Fibroblast of skin of scalp (primary cell): ENCODE measurements at places on chromosomes 2 and 18.

- peak; percentile 34 for DNase-seq
Observed at GRCh38 chr2:63819765-63820717, 21.7 kb upstream of the UGP2 start.

GRCh38 chr2:128536925-128537620 is 218.4 kb upstream of the HS6ST1 start:
- DNase-seq, result peak; percentile 96

- no peak for DNase-seq
Observed at GRCh38 chr2:128154225-128154624, 63.2 kb downstream of the UGGT1 start.

- DNase-seq, result no peak
Observed at GRCh38 chr2:45418532-45418931, 192.5 kb downstream of the SRBD1 start.

DNA sequence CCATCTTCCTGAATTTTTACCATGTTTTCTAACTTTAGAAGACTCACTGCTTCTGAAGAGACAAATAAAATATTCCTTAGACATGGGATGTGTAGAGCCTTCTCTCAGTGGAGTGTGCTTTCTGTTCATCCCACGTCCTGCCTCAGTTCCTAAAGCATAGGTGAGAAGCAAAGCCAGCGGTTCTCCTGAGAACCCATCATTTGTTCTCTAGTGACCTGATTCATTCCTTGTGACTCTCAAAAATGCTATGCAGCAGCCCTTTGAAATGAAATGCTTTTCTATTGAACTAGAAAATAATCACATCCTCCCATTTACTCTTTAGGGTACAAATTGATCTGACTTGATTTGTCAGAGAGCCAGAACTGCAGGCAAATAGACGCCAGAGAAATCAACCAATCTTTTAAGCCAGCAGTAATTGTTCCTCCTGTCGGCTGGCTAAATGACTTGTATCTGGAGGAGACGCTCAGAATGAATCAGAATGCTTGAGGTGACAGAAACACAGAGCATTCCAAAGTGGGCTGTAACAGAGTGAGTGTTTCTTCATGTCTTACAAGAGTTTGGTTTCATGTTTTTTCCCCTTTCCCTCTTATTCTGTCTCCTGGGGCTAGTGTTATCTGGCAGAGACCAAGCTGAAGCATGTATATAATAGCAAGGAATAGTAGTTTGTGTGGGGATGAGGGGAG is 81.3 kb upstream of the TMEM178A start:
- DNase-seq, result peak; percentile 51
